T47D (cell line): ENCODE measurements at places on chromosomes 3 and 15.

DNA sequence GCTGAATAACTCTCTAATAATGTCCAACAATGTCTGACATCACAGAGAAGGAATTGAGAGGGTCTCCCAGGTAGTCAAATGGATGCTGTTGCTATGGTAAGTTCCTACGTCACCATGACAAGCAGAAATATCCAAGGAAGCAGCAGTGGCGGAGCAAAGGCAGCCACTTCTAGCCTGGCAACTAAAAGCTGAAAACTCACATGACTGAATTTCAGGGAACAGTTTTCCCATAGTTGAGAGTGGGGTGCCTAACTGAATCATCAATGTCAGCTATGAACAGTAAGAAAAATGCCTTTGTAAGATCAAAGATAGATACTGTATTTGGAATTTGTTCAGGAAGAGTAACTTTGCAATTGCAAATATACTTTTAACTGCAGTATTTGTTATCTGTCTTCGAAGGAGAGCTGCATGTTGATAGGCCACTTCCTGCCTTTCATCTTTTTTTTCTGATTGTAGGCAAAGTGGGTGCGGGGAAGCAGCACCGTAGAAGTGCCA lies 161.7 kb downstream of the BBX start:
- no peak for DNase-seq

GRCh38 chr3:186772281-186772694 lies 11.1 kb upstream of the EIF4A2 start:
- DNase-seq = no peak

DNA sequence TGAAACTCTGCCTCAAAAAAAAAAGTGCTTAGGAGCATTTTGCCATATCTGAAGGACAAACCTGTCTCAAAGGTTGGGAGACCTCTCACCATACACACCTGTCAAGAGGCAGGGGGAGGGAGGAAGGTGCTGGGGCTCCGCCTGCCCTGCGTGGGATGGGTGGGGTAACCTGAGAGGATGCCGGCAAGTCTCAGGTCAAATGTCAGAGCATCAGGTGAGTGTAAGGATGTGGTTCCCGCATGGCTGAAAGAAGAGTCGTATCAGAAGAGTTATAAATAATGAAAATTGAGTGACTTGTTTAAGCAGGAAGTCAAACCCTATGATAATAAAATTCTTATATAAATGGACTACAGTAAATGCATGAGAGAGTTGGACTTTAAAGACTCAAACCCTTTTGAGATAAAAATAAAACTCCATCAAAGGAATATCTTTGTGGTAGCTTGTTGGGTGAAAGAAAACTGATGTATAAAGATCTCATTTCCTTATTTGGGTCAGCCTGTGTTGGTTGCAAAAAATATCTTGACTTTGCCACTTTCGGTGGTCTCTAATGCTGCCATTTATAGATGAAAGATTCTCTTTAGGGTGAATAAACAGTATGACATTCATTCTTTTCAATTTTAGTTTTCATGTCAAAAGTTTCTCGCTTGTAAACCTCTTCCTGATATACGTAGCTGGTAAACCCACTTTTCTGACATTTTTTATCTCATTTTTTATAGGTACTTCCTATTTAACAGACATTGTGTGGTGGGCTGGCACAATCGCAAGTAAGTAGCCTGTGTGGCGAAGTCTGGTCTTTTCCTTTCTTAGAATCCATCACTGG lies 23.8 kb downstream of the NIPA1 start:
- no peak for DNase-seq

DNA sequence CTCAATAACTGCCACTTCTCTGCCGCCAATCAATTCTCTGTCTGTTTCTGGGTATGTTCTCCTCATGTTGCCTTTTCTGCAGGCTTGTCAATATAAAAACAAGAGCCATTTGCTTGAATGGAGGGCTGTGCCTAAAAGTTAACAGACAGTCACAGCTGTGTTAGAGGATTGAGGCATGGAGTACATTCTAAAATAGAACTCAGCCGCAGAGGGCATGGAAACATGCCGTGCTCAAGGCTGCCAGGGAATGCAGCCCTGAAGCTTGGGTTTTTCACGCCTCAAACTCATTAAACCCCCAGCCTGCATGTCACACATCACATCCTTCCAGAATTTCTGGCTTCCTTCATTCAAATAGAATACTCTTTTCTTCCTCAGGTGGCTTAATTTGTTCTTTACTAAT lies 166.6 kb downstream of the TPRG1 start:
- DNase-seq = no peak

- DNase-seq = no peak
Measured at GRCh38 chr15:80452166-80452565, 48.0 kb downstream of the ARNT2 start.

- no peak for DNase-seq
Measured at GRCh38 chr3:101758224-101758623, 20.8 kb upstream of the NXPE3 start.

GRCh38 chr15:37902126-37902525 lies 32.3 kb upstream of the TMCO5A start:
- DNase-seq = no peak
